ENCODE measurements at places on chromosomes 7 and 10. TPM values are rescaled to one million over a fixed set of nuclear protein-coding genes. Genes with fewer than 3 reads are reported as not detected.

DNA sequence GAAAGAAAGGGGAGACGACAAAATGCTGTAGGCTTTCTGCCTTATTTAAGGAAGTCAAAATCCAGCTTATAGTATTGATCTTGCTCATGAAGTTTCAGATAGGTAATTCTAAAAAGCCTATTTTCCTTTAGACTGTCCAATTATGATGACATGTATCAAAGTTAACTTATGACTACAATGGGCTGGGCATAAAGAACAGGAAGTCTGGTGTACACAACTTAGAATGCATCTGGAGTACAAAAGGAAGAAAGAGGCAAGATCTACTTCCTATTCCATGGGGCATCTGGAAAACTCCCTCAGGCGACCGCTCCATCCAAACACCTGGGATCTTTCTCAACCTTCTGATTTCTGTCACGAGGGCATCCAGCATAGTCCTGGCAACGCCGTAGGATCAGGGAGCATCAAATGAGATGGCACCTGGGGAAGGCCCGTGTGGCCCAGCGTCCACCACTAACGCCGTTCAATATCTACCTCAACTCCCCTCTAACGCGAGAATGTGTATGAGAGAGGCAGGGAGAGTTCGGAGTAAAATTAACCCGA, 512 bp downstream of the FAM24B start:
- DNase-seq: no peak

GRCh38 chr10:84012831-84013458, 126.4 kb upstream of the GHITM start:
- DNase-seq: no peak

DNA sequence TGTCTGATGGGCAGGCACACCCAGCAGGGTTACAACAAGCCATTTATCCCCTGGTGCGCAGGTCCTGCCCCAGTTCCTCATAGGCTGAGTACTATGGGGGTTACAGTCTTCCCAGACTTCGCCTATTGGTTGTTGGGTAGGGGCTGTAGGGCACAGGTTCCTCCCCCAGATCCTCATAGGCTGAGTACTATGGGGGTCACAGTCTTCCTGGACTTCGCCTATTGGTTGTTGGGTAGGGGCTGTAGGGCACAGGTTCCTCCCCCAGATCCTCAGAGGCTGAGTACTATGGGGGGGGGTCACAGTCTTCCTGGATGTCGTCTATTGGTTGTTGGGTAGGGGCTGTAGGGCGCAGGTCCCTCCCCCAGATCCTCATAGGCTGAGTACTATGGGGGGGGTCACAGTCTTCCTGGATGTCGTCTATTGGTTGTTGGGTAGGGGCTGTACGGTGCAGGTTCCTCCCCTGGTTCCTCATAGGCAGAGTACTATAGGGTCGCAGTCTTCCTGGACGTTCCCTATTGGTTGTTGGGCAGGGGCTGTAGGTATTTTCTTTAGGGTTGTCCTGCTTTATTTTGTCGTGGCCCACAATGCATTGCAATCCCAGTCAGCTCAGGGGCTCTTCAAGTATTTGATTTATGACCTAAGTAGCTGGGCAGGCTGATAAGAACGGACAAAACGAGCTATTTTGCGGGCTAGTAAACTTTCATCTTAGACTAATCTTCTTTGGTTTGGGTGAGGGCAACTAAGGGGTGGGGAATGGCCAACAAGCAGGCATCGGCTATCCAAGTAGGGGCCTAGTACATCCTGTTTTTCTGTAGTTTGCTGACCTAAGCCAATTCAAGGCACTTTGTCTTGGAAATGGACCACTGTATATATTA, 3.4 kb downstream of the LRRC27 start:
- no peak for DNase-seq

The ANKRD30A gene
- total RNA-seq: not detected

The CYP3A5 gene
- not detected for total RNA-seq

GRCh38 chr7:87624628-87625027, 3.6 kb upstream of the RUNDC3B start:
- DNase-seq: no peak

DNA sequence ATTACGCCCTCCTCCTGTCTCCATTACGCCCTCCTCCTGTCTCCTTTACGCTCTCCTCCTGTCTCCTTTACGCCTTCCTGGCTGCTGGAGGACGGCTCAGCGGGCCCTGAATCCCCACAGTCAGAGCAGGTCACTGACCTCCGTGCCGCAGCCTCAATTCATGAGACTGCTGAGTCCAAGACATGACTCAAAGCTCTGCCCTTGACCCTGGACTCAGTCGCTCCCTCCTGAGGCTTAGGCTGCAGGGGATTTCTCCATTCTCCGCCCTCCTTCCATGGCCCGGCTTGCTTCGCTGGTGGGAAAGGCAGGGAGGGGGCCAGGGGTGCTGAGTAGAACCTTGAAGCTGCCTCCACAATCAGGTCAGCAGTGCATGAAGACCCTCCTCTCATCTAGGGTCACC, 21.0 kb upstream of the FOXL3 start:
- DNase-seq: no peak

GRCh38 chr7:91135703-91136430, 128.4 kb upstream of the FZD1 start:
- no peak for DNase-seq

The HOXA5 gene
- not detected for total RNA-seq

GRCh38 chr10:4867520-4868356, 41.7 kb downstream of the AKR1E2 start:
- no peak for DNase-seq

The VAX1 gene
- total RNA-seq: not detected

The PON1 gene
- not detected for total RNA-seq

- no peak for DNase-seq
These were observed 249.9 kb downstream of the IPMK start for GRCh38 chr10:58017719-58018367.

- no peak for DNase-seq
These were observed 68.5 kb upstream of the ARID5B start for GRCh38 chr10:61832866-61833481.

- DNase-seq: no peak
These were observed 24.2 kb upstream of the MGMT start for GRCh38 chr10:129442866-129443265.

The SUN3 gene
- not detected for total RNA-seq

- DNase-seq: no peak
These were observed 67.9 kb downstream of the ZNF680 start for GRCh38 chr7:64494912-64495461.

- no peak for DNase-seq
These were observed 49.3 kb upstream of the AFAP1L2 start for GRCh38 chr10:114453576-114453975.

The CYP3A4 gene
- total RNA-seq: not detected

GRCh38 chr7:95772298-95772770, at the start of gene DYNC1I1:
Gene DYNC1I1 (plus strand): TSS chr7:95772554. CDS start chr7:95804730, 32,176 bp downstream.
- DNase-seq: peak; percentile 70

DNA sequence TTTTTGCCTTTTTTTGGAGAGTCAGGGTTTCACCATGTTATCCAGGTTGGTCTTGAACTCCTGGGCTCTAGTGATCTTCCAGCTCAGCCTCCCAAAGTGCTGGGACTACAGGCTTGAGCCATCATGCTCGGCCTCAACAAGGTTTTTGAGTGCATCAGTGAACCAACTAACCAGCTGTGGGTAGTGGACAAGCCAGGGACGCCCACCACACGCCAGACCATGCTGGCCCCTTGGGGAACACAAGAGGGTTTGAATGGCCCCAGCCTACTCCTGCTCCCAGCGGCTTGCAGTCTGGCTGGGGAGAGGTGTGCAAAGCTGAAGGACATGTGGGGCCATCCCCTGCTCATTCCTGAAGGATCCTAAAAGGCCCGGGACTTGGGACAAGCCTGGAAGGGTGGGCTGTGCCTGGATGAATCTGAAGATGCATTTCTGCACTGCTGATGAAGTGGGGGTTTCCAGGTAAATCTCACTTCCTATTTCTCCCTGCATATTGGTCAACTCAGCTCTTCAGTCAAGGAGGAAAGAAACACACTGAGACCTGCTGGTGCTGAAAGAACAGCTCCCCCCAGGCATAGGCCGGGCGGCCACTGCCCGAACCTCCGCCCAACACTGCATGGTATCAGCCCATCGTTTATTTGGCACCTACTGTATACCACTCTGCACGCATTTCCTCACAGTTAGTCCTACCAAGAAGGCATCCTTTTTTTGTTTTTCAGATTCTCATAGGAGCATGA, 6.9 kb downstream of the MMD2 start:
- DNase-seq: no peak

DNA sequence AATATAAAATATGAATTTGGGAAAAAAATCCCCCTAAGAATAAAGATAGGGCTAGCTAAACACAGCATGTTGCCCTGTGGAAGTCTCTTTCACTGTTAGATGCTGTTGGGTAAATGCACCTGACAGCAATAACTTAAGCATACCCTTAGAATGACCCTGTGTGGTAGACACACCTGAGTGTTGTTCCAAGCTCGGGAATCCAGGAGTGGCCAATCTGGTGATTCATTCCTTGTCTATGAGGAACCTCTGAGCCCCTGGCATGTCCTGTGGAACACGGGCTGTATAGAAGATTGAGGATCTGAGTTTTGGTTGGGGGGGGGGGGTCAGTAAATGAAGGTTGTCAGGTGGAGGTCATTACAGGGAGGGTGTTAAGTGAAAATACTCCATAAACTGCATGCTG, 730.0 kb upstream of the IGFBP3 start:
- DNase-seq: peak; percentile 33

DNA sequence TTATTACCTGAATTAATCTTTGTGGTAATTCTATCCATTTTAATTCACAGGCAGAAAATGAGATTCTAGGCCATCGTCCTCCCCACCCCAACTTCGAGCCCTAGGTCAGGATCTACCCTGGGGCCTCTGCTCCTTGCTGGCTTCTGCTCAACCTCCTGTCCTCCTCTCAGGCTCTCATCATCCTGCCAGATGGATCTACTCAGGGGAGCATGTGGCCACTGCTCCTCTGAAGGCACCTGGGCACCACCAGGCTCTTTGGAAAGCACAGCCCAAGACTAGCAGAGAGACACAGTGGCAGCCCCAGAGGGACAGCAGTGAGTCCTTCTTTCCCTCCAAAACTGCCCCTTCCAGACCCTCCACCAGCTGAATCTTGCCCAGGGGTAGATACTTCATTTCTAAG, 248.2 kb downstream of the TCERG1L start:
- DNase-seq: no peak

- no peak for DNase-seq
These were observed 15.3 kb downstream of the GPRIN2 start for GRCh38 chr10:46541017-46541661.

The VSTM4 gene
- 0.50 TPM for total RNA-seq

GRCh38 chr10:108545921-108546320, 1377.4 kb downstream of the XPNPEP1 start:
- no peak for DNase-seq

GRCh38 chr7:4790516-4790991, 15.1 kb downstream of the AP5Z1 start:
- no peak for DNase-seq

DNA sequence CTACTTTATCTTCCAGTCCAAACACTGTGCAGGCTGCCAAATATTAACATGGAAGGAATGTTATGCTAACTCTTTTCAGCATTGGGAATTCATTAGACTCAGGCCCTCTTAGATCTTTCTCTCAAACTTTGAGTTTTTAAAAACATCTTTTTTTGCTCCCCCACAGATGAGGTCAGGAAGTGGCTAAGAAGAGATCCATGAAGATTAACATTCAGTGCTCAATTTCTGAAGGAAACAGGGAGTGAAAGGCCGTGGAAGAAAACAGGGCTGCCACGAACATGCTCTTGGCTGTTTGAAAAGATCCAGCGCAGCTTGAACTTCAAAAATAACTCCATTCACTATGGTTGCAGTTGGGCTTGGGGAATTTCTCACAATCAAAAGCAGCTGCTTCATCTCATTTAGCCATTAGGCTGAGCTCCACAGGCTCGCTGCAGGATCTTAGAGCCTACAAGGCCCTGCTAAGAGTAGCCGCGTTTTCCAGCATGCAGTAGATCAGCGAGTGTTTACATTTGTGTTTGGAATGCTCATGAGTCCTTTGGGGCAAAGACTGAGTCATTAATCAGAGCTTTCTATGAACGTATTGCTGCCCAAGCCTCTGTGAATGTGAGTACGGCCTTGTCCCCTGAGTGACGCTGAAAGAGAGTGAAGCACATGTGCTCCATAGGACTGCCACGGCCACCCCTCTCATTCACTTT, 41.2 kb upstream of the TNS3 start:
- DNase-seq: no peak

DNA sequence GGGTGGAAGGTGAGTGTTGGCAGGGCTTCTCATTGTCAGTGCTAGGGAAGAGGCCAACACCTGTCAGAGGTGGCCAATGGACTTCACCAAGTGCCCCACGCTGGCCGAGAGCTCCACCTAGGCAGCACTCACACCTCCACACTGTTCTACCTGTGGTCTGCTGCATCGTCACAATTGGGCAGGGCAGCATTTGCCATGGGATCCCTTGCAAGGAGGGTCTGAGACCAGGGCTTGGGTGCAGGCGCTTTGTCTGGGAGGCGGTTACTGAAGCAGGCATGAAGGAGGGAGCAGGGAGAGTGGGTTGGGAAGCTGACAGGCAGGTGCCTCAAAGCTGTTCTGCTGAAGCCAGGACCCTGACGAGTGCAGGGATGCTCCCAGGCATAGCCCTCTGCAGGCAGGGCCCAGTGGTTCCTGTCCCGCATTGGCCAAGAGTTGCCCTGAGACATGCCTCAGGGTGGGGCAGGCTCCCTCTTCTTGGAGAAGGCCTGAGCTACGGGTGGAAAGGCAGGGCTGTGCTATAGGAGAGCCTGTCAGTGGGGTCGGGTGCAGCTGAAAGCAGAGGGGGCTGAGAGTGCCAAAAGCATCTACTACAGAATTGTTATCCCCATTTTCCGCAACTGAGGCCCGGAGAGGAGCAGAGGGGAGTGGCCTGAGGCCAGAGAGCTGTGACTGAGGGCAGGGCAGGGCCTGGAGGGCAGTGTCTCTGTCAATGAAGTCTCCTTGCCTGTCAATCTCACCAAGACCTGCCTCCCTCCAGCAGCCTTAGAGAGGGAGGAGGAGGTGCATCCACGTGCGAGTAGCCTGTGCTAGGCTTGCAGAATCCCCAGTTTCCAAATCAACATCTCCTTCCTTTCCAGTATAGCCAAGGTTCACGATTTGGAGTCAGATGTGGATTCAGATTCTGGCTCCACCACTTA, 4.0 kb downstream of the RBP3 start:
- DNase-seq: no peak

- DNase-seq: no peak
These were observed 291.0 kb upstream of the C7orf33 start for GRCh38 chr7:148299350-148300276.

The ARHGEF35 gene
- total RNA-seq: 3.5 TPM

GRCh38 chr7:27897441-27897847, 157.5 kb downstream of the TAX1BP1 start:
- DNase-seq: no peak
